Germinal center (tissue), 1 donor: ENCODE measurements at places on chromosomes 3 and 15.

DNA sequence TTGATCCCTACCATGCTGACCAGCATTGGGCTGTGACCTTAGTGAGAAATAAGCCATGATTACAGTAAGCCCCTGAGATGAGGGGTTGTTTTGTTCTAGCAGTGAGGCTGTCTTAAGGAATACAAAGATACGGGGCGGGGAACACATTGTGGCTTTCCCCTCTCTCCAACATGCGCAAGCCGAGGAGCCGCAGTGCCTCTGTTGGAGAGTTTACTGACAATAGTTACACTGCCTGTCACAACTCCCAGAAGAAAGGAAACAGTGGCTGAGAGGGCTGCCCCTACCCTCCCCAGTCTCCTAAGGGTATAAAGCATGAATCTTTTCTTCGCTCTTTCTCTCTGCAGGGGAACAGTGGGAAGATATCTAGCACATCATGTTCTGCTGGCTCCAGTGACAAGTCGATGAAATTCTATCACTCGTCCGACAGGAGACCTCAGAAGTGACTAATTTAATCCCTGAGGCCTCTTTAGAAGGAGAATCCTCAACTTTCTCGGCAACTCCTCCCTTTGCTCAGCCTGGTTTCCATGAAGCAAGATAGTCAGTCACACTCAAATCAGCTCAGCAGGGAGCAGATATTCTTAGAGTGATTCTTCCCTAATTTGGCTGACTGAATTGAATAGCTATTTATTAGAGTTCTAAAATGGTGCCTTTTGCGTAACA is 409.0 kb upstream of the PROK2 start:
- no peak for DNase-seq

DNA sequence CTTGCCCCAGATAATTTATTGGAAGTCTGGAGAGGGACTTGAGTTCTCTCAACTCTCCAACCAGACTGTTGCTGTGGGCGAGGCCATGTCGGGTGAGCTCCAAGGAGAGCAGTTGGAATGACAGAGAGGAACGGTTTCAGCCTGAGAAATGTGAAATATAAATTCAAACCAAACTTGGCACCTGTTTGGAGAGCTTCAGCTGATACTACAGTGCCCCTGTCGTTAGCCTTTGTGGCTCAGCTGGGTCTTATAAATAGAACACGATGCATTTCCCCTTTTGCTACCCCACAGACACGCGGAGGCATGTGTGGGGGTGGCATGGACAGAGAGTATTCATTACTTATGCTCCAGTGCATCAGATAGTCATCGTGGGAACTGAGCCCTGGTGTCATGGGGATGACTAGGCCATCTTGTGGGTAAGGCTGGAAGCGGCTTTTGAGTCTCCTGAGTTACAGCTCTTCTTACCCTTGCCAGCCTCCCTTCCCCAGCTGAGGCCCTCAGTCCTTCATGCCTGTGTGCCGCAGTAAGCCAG is 15.6 kb downstream of the SMAD3 start:
- peak; percentile 88 for DNase-seq

GRCh38 chr15:51856714-51857380 is 27.4 kb downstream of the TMOD3 start:
- no peak for DNase-seq

- no peak for DNase-seq
Measured at GRCh38 chr3:181086011-181086410, 96.5 kb upstream of the DNAJC19 start.

DNA sequence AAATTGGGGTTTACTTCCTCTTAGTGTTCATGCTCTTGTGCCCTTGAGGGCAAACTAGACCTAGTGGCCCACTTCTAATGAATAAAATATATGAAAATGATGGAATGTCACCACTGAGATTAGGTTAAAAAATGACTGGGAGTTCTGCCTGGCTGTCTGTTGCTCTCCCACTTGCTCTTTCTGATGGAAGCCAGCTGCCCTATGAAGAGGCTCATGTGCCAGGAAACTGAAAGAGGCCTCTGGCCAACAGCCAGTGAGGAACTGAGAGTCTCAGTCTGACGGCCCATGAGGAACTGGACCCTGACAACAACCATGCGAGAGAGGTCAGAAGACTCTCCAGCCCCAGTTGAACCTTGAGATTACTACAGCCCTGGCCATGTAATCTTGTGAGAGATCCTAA is 107.1 kb upstream of the FHIT start:
- no peak for DNase-seq

DNA sequence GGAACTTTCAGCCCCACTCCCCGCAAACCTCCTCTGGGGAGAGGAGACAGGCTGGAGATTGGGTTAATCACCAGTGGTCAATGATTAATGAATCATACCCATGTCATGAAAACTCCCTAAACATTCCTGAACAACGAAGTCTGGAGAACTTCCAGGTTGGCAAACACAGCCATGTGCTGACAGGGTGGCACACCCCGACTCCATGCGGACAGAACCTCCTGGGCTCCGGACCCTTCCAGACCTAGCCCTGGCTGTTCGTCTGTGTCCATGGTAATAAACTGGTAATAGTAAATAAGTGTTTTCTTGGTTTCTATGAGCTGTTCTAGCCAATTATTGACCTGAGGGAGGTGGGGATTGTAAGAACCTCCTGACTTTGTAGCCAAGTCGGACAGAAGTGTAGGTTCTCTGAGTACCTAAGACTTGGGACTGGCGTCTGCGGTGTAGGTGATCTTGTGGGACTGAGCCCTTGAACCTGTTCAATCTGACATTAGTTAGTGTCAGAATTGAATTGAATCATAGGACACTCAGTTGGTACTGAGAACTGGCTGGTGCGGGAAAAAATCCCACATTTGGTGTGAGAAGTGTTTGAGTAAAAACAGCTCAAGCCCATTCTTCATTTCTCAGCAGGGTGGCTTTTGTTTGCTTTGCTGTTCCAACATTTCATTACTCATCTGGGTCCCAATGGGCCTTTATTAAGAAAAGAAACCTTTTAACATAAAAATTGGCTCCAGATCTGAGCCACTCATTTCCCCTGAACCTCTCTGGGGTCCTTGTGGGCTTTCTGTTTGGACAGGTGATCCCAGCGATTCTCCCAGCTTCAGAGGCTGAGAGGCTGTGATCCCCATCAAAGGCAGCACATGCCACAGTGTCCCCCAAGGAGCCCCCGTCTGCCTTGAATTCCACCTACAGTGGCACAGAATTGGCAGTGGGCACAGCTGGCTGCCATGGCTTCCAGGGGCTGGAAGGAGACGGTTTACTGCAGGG is 151.0 kb downstream of the TJP1 start:
- DNase-seq, result no peak

GRCh38 chr15:60035344-60035743 is 31.2 kb downstream of the FOXB1 start:
- DNase-seq, result no peak

DNA sequence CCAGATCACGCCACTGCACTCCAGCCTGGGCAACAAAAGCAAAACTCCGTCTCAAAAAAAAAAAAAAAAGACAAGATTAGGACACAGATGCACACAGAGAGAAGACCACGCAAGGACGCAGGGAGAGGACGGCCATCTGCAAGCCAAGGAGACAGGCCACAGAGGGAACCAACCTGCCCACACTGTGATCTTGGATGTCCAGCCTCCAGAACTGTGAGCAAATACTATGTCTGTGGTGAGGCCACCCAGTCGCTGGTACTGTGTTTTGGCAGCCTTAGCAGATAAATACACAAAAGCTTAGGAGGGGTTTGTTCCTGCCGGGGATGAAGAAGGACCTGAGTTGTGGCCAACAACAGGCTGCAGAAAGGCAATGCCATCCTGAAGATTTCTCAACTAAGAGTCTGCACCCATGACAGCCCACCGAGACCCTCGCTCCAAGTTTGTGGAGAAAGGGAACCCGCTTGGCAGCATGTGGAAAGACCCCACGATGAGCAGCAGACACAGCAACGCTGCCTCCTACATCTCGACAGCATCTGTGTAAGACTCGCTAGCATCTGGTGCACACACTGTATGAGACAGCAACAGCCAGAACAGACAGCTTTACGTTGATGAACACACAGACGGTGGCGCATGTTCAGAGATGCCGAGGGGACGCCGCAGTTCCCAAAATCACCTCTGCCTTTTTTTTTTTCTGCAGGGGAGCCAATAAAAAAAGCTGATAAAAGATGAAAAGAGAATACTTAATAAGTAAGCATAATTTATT is 13.7 kb downstream of the CYFIP1 start:
- no peak for DNase-seq
